IgD-negative memory B cell (primary cell): ENCODE measurements at places on chromosomes 7 and 10. TPM values are rescaled to one million over a fixed set of nuclear protein-coding genes. Genes with fewer than 3 reads are reported as not detected.

BAMBI gene
- polyA plus RNA-seq: 0.70 TPM

ZCCHC24 gene
- 0.80 TPM for polyA plus RNA-seq

PLA2G12B gene
- not detected for polyA plus RNA-seq

GTPBP10 gene
- 35.7 TPM for polyA plus RNA-seq

TMEM184A gene
- polyA plus RNA-seq: 0.08 TPM
